ENCODE measurements at places on chromosomes 5 and 9.

GRCh38 chr5:157193699-157194424 lies 13.2 kb downstream of the ITK start:
- no peak for DNase-seq

GRCh38 chr5:138515556-138516245 lies 27.3 kb downstream of the ETF1 start:
- DNase-seq, result no peak

DNA sequence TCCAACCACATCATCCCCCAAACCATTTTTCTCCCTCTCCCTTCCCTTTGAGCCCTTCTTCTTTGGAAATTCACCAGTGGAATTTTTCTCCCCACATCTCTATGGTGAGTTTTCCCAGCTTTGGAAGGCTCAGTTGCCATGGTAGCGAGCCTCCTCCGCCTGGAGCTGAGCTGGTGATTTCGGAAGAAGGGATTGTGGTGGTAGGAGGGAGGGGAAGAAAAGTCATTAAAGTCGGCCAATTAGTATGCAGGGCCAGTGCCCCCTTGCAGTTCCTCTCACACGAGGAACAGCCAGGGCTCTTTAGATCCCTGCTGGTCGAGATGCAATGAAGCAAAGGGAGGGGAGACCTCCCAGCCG lies 322.0 kb downstream of the NTRK2 start:
- DNase-seq, result no peak

DNA sequence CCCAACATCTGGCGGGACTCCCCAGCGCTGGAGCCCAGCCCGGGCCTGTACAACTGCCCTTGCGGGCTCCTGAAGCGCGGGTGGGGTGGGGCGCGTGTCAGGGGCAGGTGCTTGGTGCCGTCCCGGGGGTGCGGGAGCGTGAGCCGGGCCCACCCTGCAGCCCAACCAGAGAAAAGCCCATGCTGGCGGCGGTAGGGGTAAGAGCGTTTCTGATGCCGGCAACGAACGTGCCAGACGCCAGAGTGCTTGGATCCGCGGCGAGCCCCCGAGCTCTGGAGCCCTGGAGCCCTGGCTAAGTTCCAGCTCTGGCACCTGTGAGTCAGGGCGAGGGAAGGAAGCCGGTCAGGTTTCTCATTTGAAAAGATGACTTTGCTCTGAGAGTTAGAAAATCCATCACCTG lies 58.0 kb downstream of the ZNF510 start:
- DNase-seq, result no peak

DNA sequence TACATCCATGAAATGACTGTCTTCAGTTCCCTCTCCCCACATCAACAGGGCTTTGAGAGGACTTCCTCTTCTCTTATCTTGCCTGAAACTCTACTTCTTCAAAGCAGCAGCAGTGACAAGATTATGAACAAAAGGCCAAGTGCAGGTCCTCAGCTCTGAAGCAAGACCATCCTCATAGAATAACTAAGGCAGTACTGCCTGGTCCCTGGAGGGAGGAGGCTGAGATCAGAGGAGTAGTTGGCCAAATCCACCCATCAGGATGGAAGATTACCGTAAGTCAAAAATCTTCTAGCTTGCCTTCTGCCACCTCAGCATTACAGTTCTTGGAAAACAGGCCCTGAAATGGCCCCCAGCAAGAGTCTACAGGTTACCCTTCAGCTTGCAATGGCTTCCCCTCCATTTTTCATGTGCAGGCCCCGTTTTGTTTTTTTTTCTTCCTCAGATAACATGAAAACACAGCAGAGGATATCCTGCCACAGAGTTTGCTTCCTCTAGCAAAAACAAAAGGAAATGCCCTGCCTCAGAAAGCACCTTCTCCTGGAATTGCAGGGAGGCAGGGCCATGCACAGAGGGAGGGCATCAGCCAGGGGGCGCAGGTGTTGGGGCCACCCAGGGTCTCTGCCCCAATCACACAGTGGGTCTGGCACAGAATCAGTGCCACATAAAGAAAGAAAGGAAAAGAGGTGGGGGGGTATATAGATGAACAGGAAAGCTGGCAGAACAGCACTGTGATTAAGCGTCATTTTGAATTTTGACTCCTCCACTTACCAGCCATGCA lies 40.0 kb downstream of the KLHL3 start:
- no peak for DNase-seq

DNA sequence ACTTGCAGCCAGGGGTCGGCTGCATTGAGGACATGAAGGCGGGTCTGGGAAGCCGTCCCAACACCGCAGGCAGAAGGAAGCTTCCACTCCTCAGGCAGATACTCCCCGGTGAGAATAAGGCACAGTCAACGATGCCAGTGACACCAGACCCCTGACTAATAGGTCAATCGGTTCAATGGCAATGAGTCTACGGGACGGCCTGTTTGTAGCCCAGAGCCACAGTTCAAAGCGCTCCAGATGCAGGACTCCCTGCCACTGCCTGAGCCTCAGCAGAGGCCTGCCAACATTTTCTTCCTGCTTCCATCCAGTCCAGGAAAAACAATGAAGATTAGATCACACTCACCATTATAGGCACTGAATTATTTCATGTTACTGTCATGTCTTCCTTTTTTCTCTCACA lies 84.5 kb upstream of the SIMC1 start:
- no peak for DNase-seq

DNA sequence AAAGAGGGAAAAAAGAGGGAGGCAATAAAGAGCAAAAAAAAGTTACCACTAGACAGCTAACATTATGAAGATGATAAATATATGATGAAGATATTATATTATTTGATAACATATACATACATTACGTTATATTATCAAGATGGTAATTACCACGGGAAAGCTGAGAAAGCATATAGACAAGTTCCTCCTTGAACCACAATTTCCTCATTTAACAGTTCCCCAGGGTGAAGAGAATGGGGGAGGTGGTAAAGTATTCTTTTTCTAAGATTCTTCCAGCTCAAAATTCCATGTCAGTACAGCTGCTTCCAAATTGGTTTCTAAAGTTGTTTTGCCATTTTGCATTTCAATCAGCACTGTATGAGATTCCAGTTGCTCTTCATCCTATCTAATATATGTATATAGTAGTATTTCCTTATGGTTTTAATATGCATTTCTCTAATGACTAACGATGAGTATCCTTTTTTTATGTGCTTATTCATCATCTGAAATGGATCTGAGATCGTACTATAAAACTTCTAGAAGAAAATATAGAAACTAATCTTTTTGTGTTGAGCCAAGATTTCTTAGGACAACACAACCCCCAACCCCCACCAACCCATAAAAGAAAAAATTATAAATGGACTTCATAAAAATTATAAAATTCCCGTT lies 49.5 kb upstream of the C9orf72 start:
- DNase-seq, result no peak

GRCh38 chr9:138045541-138046490 lies 168.2 kb downstream of the CACNA1B start:
- DNase-seq, result no peak

- no peak for DNase-seq
Measured at GRCh38 chr9:6845880-6846279, 88.1 kb downstream of the KDM4C start.

DNA sequence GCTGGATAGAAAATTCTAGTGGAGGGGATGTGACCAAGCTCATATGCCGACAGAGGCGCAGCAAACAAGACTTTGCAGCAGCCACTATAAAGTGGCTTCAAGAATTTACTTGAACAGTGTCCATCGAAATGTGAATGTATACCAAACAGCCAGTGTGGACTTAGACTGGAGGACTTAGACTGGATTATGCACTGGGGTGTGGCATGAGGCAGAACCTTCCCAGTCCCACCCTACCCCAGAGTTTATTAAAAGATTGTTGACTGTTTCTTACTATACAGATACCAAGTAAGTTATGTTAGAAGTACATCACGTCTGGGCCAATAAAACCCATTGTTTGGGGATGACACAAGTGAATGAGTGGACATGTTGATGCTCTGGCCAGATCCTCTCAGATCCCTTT lies 561.3 kb upstream of the KLF4 start:
- DNase-seq, result no peak

- DNase-seq, result no peak
Measured at GRCh38 chr5:68147659-68148058, 67.9 kb upstream of the PIK3R1 start.

GRCh38 chr9:90783552-90783951 lies 18.1 kb upstream of the SYK start:
- no peak for DNase-seq

- DNase-seq, result no peak
Measured at GRCh38 chr5:138651058-138651766, 76.0 kb upstream of the HSPA9 start.

DNA sequence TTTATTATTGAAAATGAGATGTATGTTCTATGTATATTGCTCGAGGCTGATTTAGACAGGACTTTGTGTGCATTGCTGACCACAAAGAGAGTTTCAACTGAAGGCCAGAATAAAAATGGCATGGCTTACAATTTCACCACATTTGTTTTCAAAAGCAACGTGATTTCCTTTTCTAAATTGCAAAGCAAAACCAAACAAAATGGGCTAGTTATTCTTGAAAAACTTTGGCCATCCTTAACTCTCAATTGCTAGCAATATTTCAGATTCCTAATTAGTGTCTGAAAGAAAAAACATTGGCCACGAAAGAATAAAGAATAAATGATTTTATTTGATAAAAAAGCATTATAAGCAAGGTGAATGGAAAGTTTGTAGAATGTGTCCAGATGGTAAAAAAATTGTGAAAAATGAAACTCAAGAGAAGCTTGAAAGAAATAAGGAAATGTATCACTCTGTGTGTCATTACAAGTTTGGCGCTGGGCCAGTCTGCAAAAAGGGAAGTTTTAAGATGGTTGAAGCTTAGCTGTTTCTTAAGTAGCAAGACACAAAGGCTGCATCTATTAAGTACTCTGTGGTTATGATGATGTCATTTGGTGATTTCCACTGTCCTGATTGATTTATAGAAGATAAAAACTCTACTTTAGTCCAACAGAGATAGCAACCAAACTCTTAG lies 89.2 kb upstream of the PRLR start:
- peak; percentile 55 for DNase-seq

DNA sequence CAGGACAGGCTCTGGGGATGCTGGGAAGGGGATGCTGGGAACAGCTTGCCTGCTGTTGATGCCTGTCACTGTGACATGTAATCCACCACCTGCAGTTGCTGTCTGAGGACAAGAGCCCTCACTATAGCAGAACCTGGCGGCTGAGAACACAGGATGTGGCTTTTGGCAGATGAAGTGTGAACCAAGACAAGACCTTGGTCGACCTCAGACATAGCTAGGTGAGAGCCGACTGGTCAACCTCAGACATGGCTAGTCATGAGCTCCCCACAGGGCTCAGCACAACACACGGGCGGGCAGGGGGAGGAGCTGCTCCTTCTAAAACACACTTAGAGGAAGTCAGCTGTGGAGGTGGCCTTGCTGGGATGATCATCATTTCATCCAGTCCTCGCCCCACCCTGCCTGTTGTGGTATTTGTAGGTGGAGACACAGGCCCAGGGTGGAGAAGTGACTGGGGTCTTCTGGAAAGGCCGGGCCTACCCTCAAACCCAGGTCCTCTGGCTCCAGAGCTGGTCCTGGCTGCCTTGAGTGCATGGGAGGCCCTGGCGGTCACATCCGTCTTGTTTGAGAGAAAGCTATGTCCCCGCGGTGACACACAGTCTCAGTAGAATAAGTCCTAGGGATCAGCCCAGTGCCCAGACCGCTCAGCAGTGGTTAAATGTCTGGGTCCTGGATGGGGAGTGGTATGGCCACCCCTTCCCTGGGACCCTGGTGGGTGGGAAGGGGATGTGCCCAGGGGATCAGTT lies 6.1 kb downstream of the SUSD3 start:
- peak; percentile 65 for DNase-seq

DNA sequence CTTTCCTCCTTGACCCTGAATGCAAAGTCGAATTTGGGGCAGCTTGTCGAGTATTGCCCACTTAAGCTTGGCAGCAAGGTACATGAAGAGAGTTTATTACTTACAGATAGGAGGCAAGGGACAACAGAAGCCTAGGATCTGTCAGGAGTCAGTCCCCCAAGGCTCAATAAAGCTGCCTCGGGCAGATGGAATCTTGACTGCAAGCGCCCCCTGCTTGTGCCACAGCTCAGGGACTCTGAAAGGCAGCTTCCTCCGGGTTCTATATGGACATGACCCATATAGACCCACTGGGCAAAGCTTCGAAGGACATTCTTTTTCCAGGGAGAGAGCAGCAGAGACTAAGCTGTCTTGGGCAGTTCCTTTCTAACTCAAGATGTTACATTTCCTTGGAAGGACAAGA lies 971.5 kb downstream of the EFNA5 start:
- no peak for DNase-seq

DNA sequence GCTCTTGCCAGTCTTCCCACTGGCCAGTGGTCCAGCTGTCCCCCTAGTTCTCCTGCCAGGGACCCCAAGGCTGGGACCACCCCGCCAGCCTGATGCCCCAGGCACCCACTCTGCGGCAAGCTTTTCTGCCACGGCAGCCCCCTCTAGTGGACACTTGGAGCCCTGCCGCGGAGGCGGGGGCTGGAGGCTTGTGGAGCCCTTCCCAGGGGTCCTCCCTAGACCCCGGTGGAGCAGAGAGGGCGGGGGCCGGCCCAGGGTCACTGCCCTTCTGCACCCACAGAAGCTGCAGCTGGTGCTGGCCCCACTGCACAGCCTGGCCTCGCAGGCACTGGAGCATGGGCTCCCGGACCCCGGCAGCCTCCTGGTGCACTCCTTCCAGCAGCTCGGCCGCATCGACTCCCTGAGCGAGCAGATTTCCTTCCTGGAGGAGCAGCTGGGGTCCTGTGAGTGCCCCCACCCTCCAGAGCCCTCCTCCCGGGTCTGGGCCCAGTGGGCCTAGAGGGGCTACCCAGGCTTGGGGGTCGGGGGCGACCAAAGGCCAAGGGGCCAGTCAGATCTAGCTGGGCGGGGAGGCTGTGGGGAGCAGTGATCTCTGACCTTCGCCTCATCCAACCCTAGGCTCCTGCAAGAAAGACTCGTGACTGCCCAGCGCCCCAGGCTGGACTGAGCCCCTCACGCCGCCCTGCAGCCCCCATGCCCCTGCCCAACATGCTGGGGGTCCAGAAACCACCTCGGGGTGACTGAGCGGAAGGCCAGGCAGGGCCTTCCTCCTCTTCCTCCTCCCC lies 9.1 kb downstream of the EGFL7 start:
- peak; percentile 19 for DNase-seq

GRCh38 chr5:103889500-103890209 lies 327.1 kb upstream of the NUDT12 start:
- DNase-seq, result no peak
